ENCODE measurements at places on chromosomes 5 and 9. TPM values are rescaled to one million over a fixed set of nuclear protein-coding genes. Genes with fewer than 3 reads are reported as not detected.

DNA sequence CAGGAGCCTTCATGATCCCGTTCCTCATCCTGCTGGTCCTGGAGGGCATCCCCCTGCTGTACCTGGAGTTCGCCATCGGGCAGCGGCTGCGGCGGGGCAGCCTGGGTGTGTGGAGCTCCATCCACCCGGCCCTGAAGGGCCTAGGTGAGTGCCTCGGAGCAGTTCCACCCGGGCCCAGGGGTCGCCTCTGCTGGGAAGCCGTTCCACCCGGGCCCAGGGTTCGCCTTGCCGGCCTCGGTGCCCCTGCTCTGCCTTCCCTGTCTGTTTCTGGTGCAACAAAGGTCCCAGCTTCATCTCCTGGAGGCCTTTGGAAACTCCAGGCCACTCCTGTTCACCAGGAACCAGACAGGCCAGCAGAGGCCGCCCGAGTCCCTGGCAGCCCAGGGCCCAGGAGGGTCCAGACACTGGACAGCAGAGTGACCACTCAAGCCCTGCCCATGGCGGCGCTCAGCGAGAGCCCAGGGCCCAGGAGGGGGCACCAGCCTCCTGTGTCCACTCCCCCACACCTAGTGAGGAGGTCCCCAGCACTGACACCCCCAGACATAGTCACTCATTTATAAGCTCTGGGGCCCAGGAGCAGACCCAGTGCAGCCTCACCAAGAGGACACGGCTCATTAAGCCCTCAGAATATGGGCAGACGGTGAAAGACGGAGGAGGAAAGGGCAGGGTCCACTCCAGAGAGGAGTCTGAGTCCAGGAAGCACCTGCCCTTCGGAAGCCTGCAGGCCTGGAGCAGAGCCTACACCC, 7.5 kb downstream of the SLC6A19 start:
- no peak overlapping the region for H3K27ac ChIP-seq
- H3K4me1 ChIP-seq, result peaks cover 31% of the 10 kb centered on the region
- DNase-seq, result peak; percentile 27

- H3K4me3 ChIP-seq, result no peak overlapping the region
- DNase-seq, result no peak
- no peaks in the 10 kb centered on the region for H3K4me1 ChIP-seq
- no peak overlapping the region for H3K27ac ChIP-seq
- H3K36me3 ChIP-seq, result no peaks in the 10 kb centered on the region
Observed at GRCh38 chr5:109748546-109748945, 58.8 kb downstream of the MAN2A1 start.

The FOXI1 gene
- total RNA-seq, result not detected

- H3K4me1 ChIP-seq, result no peaks in the 10 kb centered on the region
- no peak overlapping the region for H3K27ac ChIP-seq
- DNase-seq, result no peak
- H3K4me3 ChIP-seq, result no peak overlapping the region
- no peaks in the 10 kb centered on the region for H3K36me3 ChIP-seq
- H3K27me3 ChIP-seq, result no peaks in the 10 kb centered on the region
Observed at GRCh38 chr9:109372246-109372645, 51.4 kb upstream of the EPB41L4B start.

The BHMT2 gene
- total RNA-seq, result 2.7 TPM

The CYSRT1 gene
- 0.18 TPM for total RNA-seq

The SPINK7 gene
- not detected for total RNA-seq

DNA sequence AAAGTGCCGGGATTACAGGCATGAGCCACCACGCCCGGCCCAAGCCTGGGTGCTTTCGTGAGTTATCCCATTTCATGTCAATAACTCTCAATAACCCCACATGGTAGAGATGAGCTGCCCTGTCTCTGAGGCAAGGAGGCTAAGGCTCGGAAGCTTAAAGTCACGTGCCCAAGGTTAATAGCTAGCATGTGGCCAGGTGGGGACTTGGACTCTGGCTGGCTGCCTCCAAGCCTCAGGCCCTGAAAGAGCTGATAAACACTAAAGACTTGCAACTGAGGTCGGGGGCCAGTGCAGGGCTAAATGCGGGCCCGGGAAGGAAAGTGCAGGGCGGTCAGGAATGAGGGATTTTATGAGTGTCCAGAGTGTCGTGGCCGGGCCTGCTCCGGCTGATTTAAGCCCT, 30.9 kb upstream of the BARHL1 start:
- H3K27ac ChIP-seq, result no peak overlapping the region
- H3K36me3 ChIP-seq, result no peaks in the 10 kb centered on the region

DNA sequence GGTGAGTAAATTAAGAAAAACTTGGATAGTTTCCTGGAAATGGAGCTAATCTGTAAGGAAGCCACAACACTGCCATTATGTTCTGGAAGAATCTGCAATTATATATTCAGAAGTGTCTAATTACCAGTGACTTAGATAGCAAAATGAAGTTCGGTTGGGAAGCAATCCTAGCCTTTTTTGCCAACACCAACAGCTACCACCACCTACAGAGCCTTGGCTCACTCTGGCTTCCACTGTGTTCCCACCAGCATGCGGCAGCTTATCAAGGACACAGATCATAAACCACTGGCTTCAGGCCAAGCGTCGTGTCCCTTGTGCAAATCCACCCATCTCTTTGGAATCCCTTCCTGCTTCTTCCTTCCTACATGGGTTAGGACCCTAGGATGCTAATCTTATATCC, 118.0 kb upstream of the PCA3 start:
- no peak overlapping the region for H3K27ac ChIP-seq
- no peak overlapping the region for H3K4me3 ChIP-seq
- no peaks in the 10 kb centered on the region for H3K36me3 ChIP-seq
- no peaks in the 10 kb centered on the region for H3K4me1 ChIP-seq
- no peak for DNase-seq

The ACTBL2 gene
- total RNA-seq, result not detected

The C5orf15 gene
- total RNA-seq, result 50.5 TPM

GRCh38 chr9:92564982-92565381, 29.2 kb upstream of the ECM2 start:
- H3K27ac ChIP-seq, result peak overlapping the region; percentile 59
- DNase-seq, result peak; percentile 89
- H3K4me3 ChIP-seq, result no peak overlapping the region
- no peaks in the 10 kb centered on the region for H3K27me3 ChIP-seq
- H3K4me1 ChIP-seq, result peaks cover 13% of the 10 kb centered on the region

The BTNL3 gene
- total RNA-seq, result not detected

The GFRA3 gene
- 1.9 TPM for total RNA-seq

- DNase-seq, result peak; percentile 43
- no peak overlapping the region for H3K4me3 ChIP-seq
- H3K36me3 ChIP-seq, result no peaks in the 10 kb centered on the region
- no peak overlapping the region for H3K27ac ChIP-seq
- H3K4me1 ChIP-seq, result no peaks in the 10 kb centered on the region
Observed at GRCh38 chr5:95035891-95036685, 248.8 kb downstream of the MCTP1 start.

The LCN6 gene
- total RNA-seq, result not detected

DNA sequence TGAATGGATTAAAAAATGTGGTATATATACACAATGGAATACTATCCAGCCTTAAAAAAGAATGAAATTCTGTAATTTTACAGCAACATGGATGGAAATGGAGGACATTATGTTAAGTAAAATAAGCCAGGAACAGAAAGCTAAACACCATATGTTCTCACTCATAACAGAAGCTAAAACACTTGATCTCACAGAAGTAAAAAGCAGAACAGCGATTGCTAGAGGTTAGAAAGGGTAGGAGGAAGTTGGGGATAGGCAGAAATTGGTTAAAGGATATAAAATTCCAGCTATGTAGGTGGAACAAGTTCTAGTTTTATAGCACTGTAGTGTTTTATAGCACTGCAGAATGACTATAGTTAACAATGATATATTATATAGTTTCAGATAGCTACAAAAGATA, 15.8 kb downstream of the MARCHF3 start:
- H3K4me3 ChIP-seq, result no peak overlapping the region
- no peak for DNase-seq
- H3K27me3 ChIP-seq, result no peaks in the 10 kb centered on the region
- H3K4me1 ChIP-seq, result peaks cover 2% of the 10 kb centered on the region
- H3K27ac ChIP-seq, result no peak overlapping the region
- no peaks in the 10 kb centered on the region for H3K36me3 ChIP-seq

The GADD45G gene
- 10.7 TPM for total RNA-seq

DNA sequence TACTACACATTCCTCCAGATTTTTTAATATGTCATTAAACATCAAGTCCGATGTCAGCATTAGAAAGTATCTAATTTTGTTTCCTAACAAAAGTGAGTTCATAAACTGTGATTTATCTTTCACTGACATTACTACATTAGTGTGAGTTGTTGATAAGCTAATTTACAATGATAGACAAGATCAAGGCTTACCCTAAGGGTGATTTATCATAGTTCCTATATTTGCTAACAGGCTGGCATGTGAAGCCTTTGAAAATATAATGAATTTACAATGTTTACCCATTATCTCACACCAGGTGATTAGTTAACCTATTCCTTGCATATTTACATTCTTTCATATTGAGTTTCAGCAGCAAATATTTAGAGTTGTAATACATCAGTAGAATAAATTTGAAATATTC, 1096.9 kb upstream of the NUDT12 start:
- no peak overlapping the region for H3K4me3 ChIP-seq
- no peak overlapping the region for H3K27ac ChIP-seq
- no peaks in the 10 kb centered on the region for H3K27me3 ChIP-seq

The PCDHB4 gene
- total RNA-seq, result 1.8 TPM

The FAM174A gene
- total RNA-seq, result 27.0 TPM

GRCh38 chr5:107485184-107485583, 185.6 kb downstream of the EFNA5 start:
- H3K4me3 ChIP-seq, result no peak overlapping the region
- no peaks in the 10 kb centered on the region for H3K36me3 ChIP-seq
- peaks cover 2% of the 10 kb centered on the region for H3K4me1 ChIP-seq
- no peaks in the 10 kb centered on the region for H3K27me3 ChIP-seq
- DNase-seq, result no peak
- H3K27ac ChIP-seq, result no peak overlapping the region

GRCh38 chr9:112252194-112252593, 77.1 kb upstream of the SUSD1 start:
- no peak overlapping the region for H3K27ac ChIP-seq
- no peaks in the 10 kb centered on the region for H3K4me1 ChIP-seq
- H3K4me3 ChIP-seq, result no peak overlapping the region
- peaks cover 2% of the 10 kb centered on the region for H3K36me3 ChIP-seq

- no peak overlapping the region for H3K27ac ChIP-seq
- H3K4me3 ChIP-seq, result no peak overlapping the region
- peaks cover 14% of the 10 kb centered on the region for H3K36me3 ChIP-seq
Observed at GRCh38 chr5:112784726-112785125, 47.0 kb downstream of the APC start.

The STOML2 gene
- total RNA-seq, result 77.7 TPM

The CCL28 gene
- 0.22 TPM for total RNA-seq

DNA sequence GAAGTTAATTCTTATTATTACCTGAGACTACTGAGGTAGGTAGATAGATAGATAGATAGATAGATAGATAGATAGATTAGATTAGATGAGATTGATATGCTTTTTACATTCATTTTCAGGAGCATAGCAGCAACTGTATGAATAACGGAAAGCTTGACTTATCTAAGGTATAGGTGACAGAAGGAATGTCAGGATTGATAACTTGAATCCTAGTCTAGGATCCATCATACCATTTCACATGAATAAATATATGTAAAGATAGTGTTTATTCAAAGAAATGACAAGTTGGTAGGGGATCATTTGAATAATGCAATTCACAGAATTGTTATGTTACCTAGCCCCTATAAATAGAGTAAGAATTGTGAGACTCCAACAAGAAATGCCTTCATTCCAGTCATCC, 1008.2 kb downstream of the CDH12 start:
- H3K27ac ChIP-seq, result no peak overlapping the region
- no peaks in the 10 kb centered on the region for H3K36me3 ChIP-seq
- DNase-seq, result no peak
- H3K4me1 ChIP-seq, result no peaks in the 10 kb centered on the region

- H3K27me3 ChIP-seq, result no peaks in the 10 kb centered on the region
- no peak overlapping the region for H3K27ac ChIP-seq
- no peaks in the 10 kb centered on the region for H3K4me1 ChIP-seq
- no peaks in the 10 kb centered on the region for H3K36me3 ChIP-seq
- no peak overlapping the region for H3K4me3 ChIP-seq
Observed at GRCh38 chr5:38141665-38142064, 116.7 kb upstream of the EGFLAM start.

The RETREG1 gene
- 67.3 TPM for total RNA-seq

GRCh38 chr9:14103115-14103514, 210.8 kb downstream of the NFIB start:
- H3K4me1 ChIP-seq, result peaks cover 9% of the 10 kb centered on the region
- H3K36me3 ChIP-seq, result peaks cover 5% of the 10 kb centered on the region
- no peak overlapping the region for H3K4me3 ChIP-seq
- H3K27ac ChIP-seq, result peak overlapping the region; percentile 72
- peak; percentile 68 for DNase-seq

The SIL1 gene
- total RNA-seq, result 26.1 TPM

DNA sequence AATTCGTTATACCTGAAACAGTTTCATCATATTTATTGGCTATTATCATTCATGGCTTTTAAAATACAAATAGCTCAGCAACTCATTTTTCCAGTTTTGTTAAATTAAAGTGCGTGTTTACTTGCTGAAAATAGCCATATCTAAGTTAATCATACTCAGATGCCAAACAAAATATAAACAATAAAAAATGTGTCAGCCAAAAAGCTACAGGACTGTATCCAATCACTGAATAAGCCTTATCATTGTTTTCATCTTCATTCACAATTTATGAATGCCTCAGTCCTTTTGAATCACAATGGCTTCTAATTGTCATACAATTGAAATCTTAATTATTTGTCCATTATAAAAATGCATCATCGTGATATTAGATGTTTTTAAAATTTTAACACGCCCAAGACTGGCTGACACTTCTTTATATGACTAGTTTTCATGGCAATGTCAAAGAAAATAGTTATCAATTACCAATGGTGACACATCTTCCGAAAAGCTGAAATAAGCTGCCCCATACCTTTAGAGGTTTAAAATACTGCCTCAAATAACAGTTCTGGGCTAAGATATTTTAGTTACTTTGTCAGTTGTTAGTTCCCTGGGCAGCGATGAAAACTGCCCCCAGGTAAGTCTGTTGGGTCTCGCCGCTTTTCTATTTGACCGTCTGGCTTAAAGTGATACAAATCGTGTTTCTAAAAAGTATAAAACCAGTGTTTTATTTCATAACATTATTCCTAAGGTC, 1.8 kb downstream of the NFIB start:
- peaks cover 18% of the 10 kb centered on the region for H3K4me1 ChIP-seq
- DNase-seq, result no peak

The MEGF10 gene
- 41.5 TPM for total RNA-seq

DNA sequence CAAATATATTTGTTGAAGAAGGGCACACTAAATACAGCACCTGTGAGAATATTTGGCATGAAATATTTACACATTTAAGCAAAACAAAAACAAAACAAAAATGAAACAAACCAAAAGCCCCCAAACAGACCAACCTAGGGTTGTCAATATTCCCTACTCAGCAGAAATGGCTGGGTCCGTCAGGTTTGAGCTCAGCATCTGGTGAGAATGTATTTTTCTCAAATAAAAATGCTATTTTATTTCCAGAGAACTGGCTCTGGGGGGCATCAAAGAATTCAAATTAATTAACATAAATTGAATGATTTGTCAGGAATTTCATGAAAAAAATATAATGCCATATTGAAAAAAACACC, 142.8 kb upstream of the COL5A1 start:
- H3K27me3 ChIP-seq, result peaks cover 26% of the 10 kb centered on the region
- H3K27ac ChIP-seq, result no peak overlapping the region
- no peak for DNase-seq
- H3K4me1 ChIP-seq, result peaks cover 24% of the 10 kb centered on the region
- H3K4me3 ChIP-seq, result no peak overlapping the region

The ANKRD34B gene
- 0.13 TPM for total RNA-seq

- H3K36me3 ChIP-seq, result no peaks in the 10 kb centered on the region
- no peak overlapping the region for H3K4me3 ChIP-seq
- H3K27ac ChIP-seq, result no peak overlapping the region
- DNase-seq, result peak; percentile 22
- peaks cover 63% of the 10 kb centered on the region for H3K27me3 ChIP-seq
Observed at GRCh38 chr9:96025995-96026602, 150.6 kb downstream of the ERCC6L2 start.

The ADGRD2 gene
- not detected for total RNA-seq

The PDE6A gene
- total RNA-seq, result not detected

The PELO gene
- total RNA-seq, result 17.0 TPM

Data from muscle of leg (tissue), 16 donors.